ENCODE measurements at places on chromosomes 12 and 14. TPM values are rescaled to one million over a fixed set of nuclear protein-coding genes. Genes with fewer than 3 reads are reported as not detected.

- no peak overlapping the region for H3K4me3 ChIP-seq
- no peak for DNase-seq
- no peaks in the 10 kb centered on the region for H3K27me3 ChIP-seq
- no peaks in the 10 kb centered on the region for H3K4me1 ChIP-seq
- no peak overlapping the region for H3K27ac ChIP-seq
- H3K36me3 ChIP-seq: no peaks in the 10 kb centered on the region
These were observed 42.1 kb downstream of the MGST1 start for GRCh38 chr12:16389594-16389993.

- H3K4me1 ChIP-seq: peaks cover 78% of the 10 kb centered on the region
- H3K4me3 ChIP-seq: no peak overlapping the region
- no peak for DNase-seq
- no peaks in the 10 kb centered on the region for H3K36me3 ChIP-seq
These were observed 82.4 kb downstream of the ARF6 start for GRCh38 chr14:49975276-49975675.

DNA sequence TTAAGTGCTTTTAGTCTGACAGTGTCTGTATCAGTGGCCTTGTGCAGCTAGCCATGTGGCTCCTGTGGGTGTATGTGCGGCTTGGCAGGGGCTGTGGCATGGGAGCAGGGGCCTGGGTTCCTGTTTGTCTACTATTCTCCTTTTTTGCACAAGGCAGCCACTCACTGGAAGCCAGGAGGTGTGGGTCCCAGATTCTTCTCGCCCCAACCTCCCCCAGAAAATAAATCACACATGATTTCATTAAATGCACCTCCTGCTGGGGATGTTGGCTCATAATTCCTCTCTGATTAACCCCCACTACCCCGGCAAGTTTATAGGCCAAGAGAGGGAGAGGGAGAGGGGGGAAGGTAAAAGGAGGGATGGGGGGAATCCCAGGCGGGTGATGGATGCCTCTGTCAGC is 17.6 kb downstream of the CALCOCO1 start:
- DNase-seq: no peak
- no peak overlapping the region for H3K4me3 ChIP-seq
- H3K36me3 ChIP-seq: peaks cover 30% of the 10 kb centered on the region
- H3K4me1 ChIP-seq: no peaks in the 10 kb centered on the region
- H3K27me3 ChIP-seq: peaks cover 4% of the 10 kb centered on the region

Gene PTHLH
- not detected for total RNA-seq

- no peak for DNase-seq
- H3K36me3 ChIP-seq: no peaks in the 10 kb centered on the region
- H3K27ac ChIP-seq: no peak overlapping the region
- H3K4me1 ChIP-seq: peaks cover 3% of the 10 kb centered on the region
- peaks cover 12% of the 10 kb centered on the region for H3K27me3 ChIP-seq
These were observed 6.1 kb upstream of the SNAPC1 start for GRCh38 chr14:61756135-61756534.

- no peak for DNase-seq
- H3K4me3 ChIP-seq: no peak overlapping the region
- no peak overlapping the region for H3K27ac ChIP-seq
- H3K27me3 ChIP-seq: no peaks in the 10 kb centered on the region
- no peaks in the 10 kb centered on the region for H3K36me3 ChIP-seq
- H3K4me1 ChIP-seq: peaks cover 23% of the 10 kb centered on the region
These were observed 41.9 kb downstream of the BEGAIN start for GRCh38 chr14:100545359-100545758.

GRCh38 chr12:6697584-6698351 is 2.8 kb downstream of the PIANP start:
- H3K36me3 ChIP-seq: no peaks in the 10 kb centered on the region
- no peak overlapping the region for H3K4me3 ChIP-seq
- H3K27me3 ChIP-seq: peaks cover 21% of the 10 kb centered on the region
- peak; percentile 38 for DNase-seq
- peaks cover 13% of the 10 kb centered on the region for H3K4me1 ChIP-seq
- no peak overlapping the region for H3K27ac ChIP-seq

DNA sequence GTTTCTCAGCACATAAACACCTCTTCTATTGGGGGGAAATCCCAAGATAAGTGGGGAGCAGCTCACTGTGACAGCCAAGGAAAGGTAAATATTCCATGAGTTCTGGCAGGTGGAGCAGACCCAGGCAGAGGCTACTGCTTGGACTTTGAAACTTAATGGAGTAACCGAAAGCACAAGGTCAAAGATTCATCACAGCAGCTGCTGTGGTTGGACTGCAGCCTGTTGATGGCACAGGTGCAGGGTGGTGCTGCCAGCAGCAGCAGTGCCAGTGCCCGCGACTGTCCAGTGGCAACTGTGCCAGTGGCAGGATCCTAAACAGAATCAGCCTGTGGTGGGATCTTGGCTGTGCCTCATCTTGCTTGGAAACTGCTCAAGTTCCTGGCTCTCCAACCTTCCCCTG is 81.4 kb upstream of the ARID2 start:
- DNase-seq: no peak
- H3K4me3 ChIP-seq: no peak overlapping the region
- peaks cover 14% of the 10 kb centered on the region for H3K27me3 ChIP-seq
- no peak overlapping the region for H3K27ac ChIP-seq
- peaks cover 4% of the 10 kb centered on the region for H3K4me1 ChIP-seq

- H3K4me3 ChIP-seq: peak within 1 kb of the TSS; percentile 91
- H3K27ac ChIP-seq: peak within 1 kb of the TSS; percentile 77
- DNase-seq: peak; percentile 95
- peaks cover 17% of the 10 kb centered on the region for H3K4me1 ChIP-seq
These were observed at the start of gene STK38L for GRCh38 chr12:27243804-27244688. STK38L (plus strand) TSS chr12:27244286; CDS start chr12:27297721, 53,435 bp downstream.

- no peak for DNase-seq
- H3K27me3 ChIP-seq: no peaks in the 10 kb centered on the region
- peaks cover 6% of the 10 kb centered on the region for H3K36me3 ChIP-seq
- H3K4me3 ChIP-seq: no peak overlapping the region
These were observed 27.0 kb downstream of the P2RX7 start for GRCh38 chr12:121159467-121160307.

- peak overlapping the region; percentile 92 for H3K27ac ChIP-seq
- no peaks in the 10 kb centered on the region for H3K36me3 ChIP-seq
- peaks cover 98% of the 10 kb centered on the region for H3K4me1 ChIP-seq
- peak; percentile 55 for DNase-seq
- no peaks in the 10 kb centered on the region for H3K27me3 ChIP-seq
- H3K4me3 ChIP-seq: peak overlapping the region; percentile 63
These were observed 2.7 kb upstream of the TC2N start for GRCh38 chr14:91870001-91870400.

GRCh38 chr14:85883966-85884365 is 354.0 kb downstream of the FLRT2 start:
- H3K4me1 ChIP-seq: no peaks in the 10 kb centered on the region
- no peak overlapping the region for H3K4me3 ChIP-seq

DNA sequence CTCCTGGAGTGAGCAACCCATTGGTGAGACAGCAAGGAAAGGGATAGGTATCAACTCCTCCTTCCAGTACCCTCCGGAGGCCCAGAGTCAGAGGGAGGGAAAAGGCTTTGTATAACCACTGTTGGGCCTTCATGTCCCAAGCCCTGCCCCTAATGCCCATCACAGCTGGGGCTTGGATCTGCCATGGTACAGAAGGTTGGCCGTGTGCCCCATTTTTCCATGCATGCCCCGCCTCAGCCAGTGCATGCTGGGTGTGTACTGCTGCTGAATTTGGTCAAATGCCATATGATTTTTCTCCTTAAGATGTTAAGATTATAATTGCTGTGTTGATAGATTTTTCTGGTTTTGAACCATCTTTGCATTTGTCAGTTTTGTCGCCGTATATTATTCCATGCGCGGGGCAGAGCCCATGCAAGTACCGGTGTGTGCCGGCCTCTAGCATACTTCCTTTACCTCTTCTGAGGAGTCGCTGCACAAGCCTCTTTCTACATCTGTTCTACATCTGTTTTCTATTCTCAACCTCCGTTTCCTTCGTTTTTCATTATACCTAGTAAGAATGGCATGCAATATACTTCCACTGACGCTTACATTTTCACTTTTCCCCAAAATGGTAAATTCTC is 26.6 kb downstream of the PPP2R5C start:
- no peak overlapping the region for H3K4me3 ChIP-seq
- DNase-seq: no peak
- H3K27me3 ChIP-seq: no peaks in the 10 kb centered on the region
- H3K36me3 ChIP-seq: peaks cover 3% of the 10 kb centered on the region

GRCh38 chr12:70338531-70338930 is 27.6 kb upstream of the KCNMB4 start:
- H3K27ac ChIP-seq: no peak overlapping the region
- no peaks in the 10 kb centered on the region for H3K27me3 ChIP-seq
- no peaks in the 10 kb centered on the region for H3K4me1 ChIP-seq
- H3K4me3 ChIP-seq: no peak overlapping the region

- no peaks in the 10 kb centered on the region for H3K27me3 ChIP-seq
- H3K4me3 ChIP-seq: no peak overlapping the region
- no peak for DNase-seq
- no peak overlapping the region for H3K27ac ChIP-seq
- H3K36me3 ChIP-seq: no peaks in the 10 kb centered on the region
- no peaks in the 10 kb centered on the region for H3K4me1 ChIP-seq
These were observed 99.0 kb upstream of the PKP2 start for GRCh38 chr12:32995623-32996022.

- H3K27ac ChIP-seq: no peak within 1 kb of the TSS
- H3K4me1 ChIP-seq: peaks cover 24% of the 10 kb centered on the region
- no peak for DNase-seq
- H3K36me3 ChIP-seq: no peaks in the 10 kb centered on the region
- peak within 1 kb of the TSS; percentile 32 for H3K4me3 ChIP-seq
- H3K27me3 ChIP-seq: peaks cover 36% of the 10 kb centered on the region
These were observed at the start of gene LGR5 for GRCh38 chr12:71439613-71440344. LGR5 (plus strand) TSS chr12:71439798; CDS start chr12:71440081, 283 bp downstream.

DNA sequence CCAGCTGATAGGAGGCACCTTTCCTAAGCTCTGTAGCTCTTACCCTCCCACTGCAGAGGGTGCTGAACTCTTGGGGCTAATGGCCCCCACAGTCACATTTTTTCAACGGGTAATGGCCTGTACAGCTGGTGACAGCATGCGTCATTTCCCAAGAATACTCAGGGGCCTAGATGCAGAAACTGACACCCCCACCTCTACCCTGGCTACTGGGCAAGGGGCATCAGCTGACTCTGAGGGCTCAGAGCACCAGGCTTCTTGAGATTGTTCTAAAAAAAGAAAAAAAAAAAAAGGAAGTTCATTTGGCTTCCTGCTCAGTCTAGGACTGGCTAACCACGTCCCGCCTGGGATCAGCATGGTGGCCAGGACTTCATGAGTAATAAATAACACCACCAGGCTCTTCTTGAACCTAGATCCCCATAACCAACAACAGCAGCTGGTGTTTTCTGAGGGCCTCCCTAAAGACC is 35.2 kb downstream of the ZFP36L1 start:
- peaks cover 7% of the 10 kb centered on the region for H3K4me1 ChIP-seq
- DNase-seq: no peak
- no peaks in the 10 kb centered on the region for H3K36me3 ChIP-seq
- no peak overlapping the region for H3K4me3 ChIP-seq

- no peak for DNase-seq
- H3K27me3 ChIP-seq: no peaks in the 10 kb centered on the region
- peak overlapping the region; percentile 99 for H3K27ac ChIP-seq
- peaks cover 37% of the 10 kb centered on the region for H3K4me1 ChIP-seq
- H3K36me3 ChIP-seq: no peaks in the 10 kb centered on the region
These were observed 11.3 kb upstream of the GNG2 start for GRCh38 chr14:51849097-51849496.

Gene OTOGL
- not detected for total RNA-seq

Gene GSG1
- total RNA-seq: not detected

DNA sequence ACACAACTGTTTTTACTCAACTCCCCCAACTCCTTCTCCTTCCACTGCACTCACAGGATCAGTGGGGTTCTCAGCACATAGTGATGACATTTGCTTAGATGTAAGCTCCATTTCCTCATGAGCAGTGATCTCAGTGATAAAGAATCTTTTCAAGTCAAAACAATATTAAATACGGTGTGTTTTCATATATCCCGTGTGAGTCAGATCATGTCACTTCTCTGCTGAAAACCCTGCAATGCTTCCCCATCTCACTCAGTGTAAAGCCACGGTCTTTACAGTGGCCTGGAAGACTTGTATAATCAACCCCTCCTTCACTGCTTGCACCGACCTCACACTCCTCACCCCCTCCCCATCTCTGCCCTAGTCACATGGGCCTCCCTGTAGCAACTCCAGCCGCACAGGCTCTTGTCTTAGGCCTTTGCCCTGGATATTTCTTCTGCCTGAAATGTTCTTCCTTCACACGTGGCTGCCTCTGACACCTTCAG is 149.7 kb upstream of the ARHGAP5 start:
- no peak overlapping the region for H3K4me3 ChIP-seq
- peak overlapping the region; percentile 50 for H3K27ac ChIP-seq

- no peaks in the 10 kb centered on the region for H3K27me3 ChIP-seq
- no peak overlapping the region for H3K4me3 ChIP-seq
- H3K36me3 ChIP-seq: no peaks in the 10 kb centered on the region
- no peak overlapping the region for H3K27ac ChIP-seq
These were observed 3.0 kb upstream of the SERPINA1 start for GRCh38 chr14:94391281-94391975.

- peaks cover 3% of the 10 kb centered on the region for H3K27me3 ChIP-seq
- no peak overlapping the region for H3K27ac ChIP-seq
- no peaks in the 10 kb centered on the region for H3K4me1 ChIP-seq
- no peak for DNase-seq
- H3K36me3 ChIP-seq: no peaks in the 10 kb centered on the region
- H3K4me3 ChIP-seq: no peak overlapping the region
These were observed 16.1 kb downstream of the EML1 start for GRCh38 chr14:99809360-99809759.

DNA sequence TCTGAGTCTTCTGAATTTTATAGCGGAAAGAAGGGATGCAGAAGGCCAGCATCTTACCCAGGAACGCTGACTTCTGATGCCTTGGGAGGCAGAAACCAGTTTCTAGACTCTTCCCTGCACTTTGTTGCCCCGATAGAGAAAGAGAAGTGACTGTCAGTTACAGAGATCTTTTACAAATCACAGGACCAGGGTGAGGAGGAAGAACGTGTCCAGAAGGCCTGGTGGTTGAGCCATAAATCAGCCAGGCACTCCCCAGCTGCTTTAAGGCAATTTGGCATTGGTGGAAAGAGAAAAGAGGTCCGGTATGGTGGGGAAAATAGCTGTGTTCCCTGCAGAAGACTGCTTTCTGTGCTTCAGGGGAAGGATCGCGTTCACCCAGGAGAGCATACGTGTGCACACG is 88.7 kb upstream of the KCNA1 start:
- H3K27ac ChIP-seq: no peak overlapping the region
- DNase-seq: no peak
- H3K27me3 ChIP-seq: no peaks in the 10 kb centered on the region
- no peaks in the 10 kb centered on the region for H3K36me3 ChIP-seq
- no peak overlapping the region for H3K4me3 ChIP-seq
- peaks cover 27% of the 10 kb centered on the region for H3K4me1 ChIP-seq

- no peak overlapping the region for H3K4me3 ChIP-seq
- DNase-seq: no peak
- no peak overlapping the region for H3K27ac ChIP-seq
- H3K4me1 ChIP-seq: no peaks in the 10 kb centered on the region
- H3K36me3 ChIP-seq: no peaks in the 10 kb centered on the region
- H3K27me3 ChIP-seq: peaks cover 5% of the 10 kb centered on the region
These were observed 207.0 kb downstream of the ATP23 start for GRCh38 chr12:58148405-58148804.

GRCh38 chr12:109449845-109450532 is 27.1 kb downstream of the KCTD10 start:
- peaks cover 80% of the 10 kb centered on the region for H3K36me3 ChIP-seq
- H3K4me1 ChIP-seq: no peaks in the 10 kb centered on the region
- H3K4me3 ChIP-seq: no peak overlapping the region

Gene GYS2
- total RNA-seq: not detected

Gene TMEM233
- not detected for total RNA-seq

Data from CD4-positive, CD25-positive, alpha-beta regulatory T cell (primary cell).